ENCODE measurements at places on chromosomes 7 and 10.

DNA sequence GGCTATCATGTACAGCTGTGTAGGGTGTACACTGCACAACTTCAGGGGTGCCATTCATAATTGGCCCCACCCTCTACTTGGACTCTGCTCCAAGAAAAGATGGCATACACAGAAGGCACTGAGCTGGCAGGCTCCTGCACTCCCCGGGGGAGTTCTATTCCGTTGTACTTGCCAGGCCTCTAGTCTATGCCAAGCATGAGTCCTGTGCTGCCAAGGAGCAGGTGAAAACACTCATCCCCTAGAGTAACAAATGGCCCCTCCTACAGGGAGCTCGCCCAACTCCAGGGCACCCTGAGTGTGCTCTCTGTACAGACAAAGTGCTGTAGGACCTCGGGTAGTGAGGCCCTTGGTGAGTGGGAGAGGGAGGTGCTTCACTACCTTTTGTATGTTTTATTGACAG is 127.2 kb downstream of the SLIT1 start:
- no peak for DNase-seq

GRCh38 chr10:118062798-118063238 is 16.1 kb upstream of the RAB11FIP2 start:
- DNase-seq = no peak

- DNase-seq = no peak
These were observed 330.0 kb upstream of the GLI3 start for GRCh38 chr7:42567051-42567450.

GRCh38 chr10:131242007-131242406 is 69.5 kb downstream of the TCERG1L start:
- DNase-seq = no peak

GRCh38 chr7:81676813-81677212 is 93.0 kb downstream of the HGF start:
- DNase-seq = no peak

DNA sequence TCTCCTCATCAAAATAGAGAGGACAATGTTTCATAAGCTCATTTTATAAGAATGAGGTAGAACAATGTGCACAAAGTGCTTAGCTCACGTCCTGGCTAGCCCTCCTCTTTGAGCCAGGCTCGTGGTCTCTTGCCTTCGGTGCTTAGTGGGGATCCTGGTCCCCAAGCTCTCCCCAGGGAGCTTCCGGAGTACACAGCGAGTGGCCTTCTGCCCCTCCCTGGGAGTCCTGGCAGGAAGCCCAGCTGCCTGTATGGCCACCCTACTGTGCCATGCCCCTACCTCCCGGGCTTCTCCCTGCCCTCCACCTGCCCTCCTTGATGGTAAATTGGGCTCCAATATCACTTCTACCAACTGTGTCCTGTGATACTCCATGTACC is 868 bp downstream of the MYO1G start:
- no peak for DNase-seq

DNA sequence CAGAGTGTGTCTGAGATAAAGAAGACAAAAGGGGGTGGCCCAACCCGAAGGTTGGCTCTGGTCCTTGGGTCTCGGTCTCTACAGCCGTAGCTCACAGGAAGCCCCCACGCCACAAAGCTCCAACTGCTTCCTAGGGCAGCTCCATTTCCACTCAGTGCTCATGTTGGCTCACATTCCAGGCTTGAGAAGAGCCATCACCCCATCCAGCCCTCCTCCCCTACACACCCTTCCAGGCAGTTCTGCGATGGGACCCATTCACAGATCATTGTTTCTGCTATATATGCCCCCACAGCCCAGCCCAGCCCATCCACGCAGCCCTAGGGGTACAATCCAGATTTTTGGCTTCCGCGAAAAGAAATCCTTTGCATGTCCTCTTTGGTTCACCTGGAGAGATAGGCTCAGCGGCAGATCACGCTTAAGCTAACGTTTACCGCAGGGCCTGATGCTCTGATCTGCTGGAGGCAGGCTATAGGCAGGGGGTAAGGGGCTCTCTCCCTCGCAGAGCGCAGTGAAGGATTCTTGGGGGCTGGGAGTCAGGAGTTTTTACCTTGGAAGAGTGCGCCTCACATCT is 6.2 kb upstream of the HOXA11 start:
- no peak for DNase-seq

DNA sequence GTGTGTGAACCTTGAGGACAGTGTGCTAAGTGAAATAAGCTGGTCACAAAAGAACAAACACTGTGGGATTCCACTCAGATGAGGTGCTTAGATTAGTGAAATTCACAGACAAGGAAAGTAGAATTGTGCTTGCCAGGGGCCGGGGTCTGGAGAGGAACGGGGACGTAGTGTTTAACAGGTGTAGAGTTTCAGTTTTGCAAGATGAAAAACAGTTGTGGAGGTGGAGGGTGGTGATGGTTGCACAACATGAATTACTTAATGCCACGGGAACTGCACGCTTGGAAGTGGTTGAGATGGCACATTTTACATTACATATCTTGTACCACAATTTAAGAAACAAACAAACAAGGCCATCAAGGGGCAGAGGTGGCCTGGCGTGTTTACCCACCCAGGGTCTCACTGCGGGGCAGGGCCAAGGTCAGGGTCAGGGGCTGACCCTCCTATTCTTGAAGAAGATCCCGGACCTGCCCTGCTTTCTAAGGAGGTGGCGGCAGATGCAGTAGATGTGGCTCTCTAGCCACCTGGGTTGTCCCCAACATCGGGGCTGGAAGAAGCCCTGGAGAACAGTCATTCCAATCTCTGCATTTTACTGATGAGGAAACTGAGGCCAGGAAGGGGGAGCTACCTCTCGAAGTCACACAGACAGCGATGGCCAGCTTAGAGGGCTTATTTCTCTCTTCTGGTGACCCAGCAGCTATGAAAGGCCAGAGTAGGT is 91.5 kb upstream of the LRRC4 start:
- DNase-seq = no peak

DNA sequence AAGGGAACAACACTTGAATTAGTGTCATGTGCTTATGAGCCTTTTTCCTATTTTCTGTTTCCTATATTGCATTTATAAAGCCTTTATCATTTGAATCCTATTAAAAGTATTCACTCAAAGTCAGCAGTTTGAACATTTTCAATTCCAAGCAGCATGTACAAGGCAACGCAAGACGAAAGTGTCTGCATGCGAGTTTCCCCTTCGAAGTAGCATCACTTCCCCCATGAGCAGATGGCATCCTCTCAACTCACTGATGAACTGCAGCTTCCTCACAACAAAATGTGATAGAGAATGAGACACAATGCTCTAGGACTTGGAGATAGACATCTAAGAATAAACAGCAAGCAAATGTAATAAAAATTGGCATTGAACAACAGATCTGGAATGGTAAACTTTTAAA is 270.7 kb downstream of the PRPF18 start:
- no peak for DNase-seq

DNA sequence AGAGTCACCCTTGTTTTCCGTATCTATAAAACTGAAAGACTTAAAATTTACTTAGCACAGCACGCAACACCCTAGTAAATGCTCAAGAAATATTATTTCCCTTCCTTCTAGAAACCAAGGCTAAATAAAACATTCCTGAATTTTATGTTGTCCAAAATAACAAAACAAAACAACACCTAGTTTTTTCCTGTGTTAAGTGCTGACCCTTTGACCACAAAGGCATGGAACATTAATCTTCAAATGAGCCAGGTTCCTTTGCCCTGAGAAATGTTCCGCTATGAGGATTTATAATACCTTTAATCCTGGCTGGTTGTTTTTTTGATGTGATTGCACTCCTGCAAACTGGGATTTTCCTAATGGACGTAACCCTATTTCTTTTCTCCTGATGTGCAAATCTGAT is 29.0 kb upstream of the DGKI start:
- DNase-seq = no peak

DNA sequence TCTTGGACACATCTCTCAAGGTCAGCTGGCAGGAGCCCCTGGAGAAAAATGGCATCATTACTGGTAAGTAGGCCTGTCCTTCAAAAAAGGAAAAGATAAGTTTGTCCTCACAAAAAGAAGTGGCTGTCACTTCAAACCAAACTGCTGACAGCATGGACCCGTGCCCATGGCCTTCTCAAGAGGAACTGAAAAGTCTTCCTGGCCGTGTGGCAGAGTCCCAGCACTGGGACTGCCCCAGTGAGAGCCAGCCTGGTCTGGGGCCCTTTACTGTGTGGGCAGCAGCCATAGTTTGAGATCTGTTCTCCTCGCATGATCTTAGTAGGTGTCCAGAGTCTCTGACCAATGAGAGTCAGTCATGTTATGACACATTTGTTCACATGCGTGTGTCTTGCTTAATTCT is 614.2 kb upstream of the FOXK1 start:
- no peak for DNase-seq

DNA sequence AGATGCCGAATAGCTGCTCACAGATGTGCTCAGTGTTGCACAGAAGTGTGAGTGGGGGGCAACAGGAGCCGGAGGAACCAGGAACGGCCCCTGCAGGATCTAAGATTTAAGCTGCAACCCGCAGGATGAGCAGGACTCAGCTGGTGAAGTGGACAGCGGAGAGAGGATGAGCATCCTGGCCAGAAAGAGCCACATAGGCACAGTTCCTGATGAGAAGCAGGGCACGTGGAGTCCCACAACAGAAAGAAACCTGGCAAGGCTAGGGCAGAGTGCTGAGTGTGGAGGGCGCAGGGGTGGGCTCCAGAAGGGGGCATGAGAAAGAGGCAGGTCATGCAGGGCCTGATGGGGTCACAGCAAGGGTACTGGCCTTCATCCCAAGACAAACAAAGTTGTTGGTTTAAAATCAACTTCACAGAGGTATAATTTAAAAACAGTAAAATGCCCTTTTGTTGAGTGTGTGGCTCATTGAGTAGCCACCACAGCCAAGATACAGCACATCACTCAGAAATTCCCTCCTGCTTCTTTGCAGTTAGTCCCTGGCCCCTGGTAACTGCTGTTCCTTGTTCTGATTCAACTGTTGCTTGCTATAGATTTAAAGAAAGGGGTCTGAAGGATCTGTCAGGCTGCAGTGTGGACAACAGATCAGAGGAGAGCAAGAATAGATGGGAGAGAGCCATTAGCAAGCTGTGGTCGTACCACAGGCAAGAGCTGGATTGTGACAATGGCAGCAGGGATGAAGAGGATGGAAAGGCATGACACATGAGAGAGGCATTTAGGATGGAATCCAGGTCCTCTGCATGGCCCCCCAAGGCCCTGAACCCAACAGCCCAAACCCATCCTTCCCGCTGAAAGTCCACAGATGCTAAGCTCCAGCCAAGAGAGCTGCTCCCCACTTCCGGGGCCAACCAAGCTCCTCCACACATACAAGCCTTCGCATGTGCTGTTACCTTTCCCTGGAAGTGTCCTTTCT is 53.1 kb upstream of the OSBPL3 start:
- no peak for DNase-seq

- no peak for DNase-seq
These were observed 408.3 kb upstream of the ANKRD30A start for GRCh38 chr10:36717118-36717517.

DNA sequence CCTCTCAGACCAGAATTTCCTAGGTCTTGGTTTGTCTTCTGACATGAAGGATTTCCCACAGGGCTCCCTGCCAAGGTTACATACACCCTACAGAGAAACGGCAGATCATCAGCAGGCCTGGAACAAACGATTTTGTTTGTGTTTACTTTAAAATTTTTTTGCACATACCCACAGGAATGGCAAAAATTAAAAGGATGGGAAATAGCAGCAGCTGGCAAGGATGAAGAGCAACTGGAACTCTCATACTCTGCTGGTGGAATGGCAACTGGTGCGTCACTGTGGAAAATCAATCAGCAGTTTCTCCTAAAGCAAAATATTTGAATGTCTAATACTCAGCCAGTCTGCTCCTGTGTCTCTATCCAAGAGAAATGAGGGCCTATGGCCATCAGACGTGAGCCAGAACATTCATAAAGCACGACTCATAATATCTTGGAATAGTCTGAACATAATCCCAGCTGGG is 6.5 kb downstream of the BAIAP2L1 start:
- no peak for DNase-seq

GRCh38 chr10:71711052-71711623 is 8.4 kb downstream of the C10orf105 start:
- no peak for DNase-seq

- DNase-seq = no peak
These were observed 147.2 kb downstream of the NSUN6 start for GRCh38 chr10:18504161-18504560.

DNA sequence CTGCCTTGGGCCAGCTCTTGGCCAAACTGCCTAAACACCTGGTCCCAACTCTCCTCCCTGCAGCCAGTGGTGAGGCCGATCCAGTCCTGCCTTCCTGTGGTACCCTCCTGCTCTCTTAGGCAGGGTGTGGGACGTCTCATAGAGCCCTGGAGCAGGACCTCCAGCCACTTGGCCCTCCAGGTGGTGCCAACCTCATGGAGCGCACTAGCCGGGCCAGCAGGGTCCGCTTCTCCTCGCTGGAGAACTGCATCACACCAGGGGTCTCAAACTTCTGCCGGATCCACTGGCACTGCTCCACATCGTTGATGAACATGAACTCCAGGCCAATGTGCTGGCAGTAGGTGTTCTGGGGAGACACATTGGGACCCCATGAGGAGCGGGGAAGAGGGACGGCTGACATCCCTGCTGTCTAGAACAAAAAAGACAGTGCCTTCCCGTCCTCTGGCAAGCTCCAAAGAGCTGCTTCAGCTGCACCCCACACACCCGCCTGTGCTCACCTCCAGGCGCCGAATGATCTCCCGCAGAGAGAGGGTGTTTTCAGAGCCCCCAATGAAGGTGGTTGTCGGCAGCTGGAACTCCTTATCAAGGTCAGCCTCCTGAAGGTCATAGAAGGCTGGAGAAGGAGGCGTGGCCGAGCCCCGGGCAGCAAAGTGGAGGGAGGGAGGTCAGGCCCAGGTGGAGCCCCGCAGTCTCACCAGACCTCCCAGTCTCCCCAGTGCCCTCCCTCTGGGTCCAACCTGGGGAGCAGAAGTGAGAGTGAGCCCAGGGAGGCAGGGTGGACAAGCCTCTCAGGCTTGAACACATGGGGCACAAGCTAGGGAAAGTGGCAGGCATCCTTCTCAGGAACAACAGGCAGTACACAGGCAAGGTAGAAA is 10.2 kb downstream of the OGDHL start:
- DNase-seq = no peak

DNA sequence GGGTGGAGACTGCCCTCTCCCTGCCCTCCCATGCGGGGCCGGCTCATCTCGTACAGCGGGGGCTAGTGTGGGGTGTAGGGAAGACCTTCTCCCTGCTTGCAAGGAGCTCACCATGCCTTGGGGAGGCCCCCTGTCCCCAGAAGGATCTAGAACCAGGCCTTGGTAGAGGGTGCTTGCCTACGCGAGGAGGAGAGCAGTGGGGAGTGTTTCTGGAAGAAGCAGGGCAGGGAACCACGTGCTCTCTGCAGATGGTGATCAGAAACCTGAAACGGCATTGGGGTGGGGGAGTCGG is 2.7 kb downstream of the MAFK start:
- DNase-seq = no peak
